ENCODE measurements at places on chromosomes 11 and 22.

DNA sequence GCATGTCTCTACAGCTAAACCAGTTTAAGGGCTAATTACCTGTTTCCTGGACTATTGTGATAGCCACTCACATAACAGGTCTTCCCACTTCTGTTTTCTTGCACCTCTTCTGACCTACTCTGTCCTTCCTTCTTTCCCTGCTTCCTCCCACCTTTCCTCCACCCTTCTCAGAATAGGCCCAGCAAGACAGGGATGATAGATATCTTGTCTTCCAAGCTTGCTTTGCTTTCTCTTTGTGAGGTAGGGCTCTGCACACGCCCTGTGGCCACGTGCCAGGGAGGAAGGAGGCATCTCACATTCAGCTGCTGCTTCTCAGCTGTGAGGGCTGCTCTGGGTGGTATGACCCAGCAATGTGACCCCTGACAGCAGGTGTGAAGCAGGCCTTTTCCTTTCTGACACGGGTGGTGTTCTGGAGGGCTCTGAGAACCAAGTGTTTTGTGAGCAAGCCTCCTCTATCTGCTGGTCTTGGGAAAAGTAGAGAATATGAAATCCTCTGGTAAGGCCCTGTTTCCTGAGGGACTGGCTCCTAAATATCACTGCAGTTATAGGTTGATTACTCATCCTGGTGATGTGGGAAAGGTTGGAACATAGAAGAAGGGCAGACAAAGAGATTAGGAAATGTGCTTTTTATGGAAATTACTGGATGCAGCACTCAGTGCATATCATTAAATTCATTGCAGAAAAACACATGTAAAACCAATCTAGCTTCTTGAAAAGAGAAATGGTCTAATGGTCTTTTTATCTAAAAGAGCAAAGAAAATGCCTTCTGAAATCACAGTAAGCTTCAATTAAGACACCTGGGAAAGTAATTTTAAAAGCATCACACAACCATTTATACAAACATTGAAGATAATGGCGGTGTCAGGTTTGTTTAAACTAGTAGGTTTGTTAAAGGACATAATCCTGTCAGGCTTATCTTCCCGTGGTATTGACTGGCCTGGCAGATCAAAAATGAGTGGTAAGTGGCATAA lies 8.5 kb downstream of the AMOTL1 start:
- no peak overlapping the region for H3K27ac ChIP-seq
- no peaks in the 10 kb centered on the region for H3K36me3 ChIP-seq
- H3K4me1 ChIP-seq: peaks cover 10% of the 10 kb centered on the region
- no peak for DNase-seq
- H3K27me3 ChIP-seq: peaks cover 34% of the 10 kb centered on the region

DNA sequence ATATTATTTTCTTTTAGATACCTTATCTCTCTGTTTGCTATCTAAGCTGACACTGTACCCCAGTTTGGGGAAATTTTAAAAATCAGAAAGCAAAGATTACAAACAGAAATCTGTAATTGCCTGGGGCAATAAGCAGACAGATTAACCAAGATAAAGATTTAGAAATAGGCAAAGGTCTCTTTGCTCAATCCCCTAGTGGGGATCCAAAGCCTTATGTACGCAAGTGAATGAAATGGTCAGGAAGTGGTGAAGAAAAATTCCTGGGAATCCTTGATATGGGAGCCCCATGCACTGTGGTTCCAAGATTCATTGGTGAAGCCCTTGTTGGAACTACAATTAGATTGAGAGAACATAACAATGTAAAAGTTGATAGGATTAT lies 139.5 kb upstream of the GUCY1A2 start:
- no peak overlapping the region for H3K4me3 ChIP-seq
- no peak overlapping the region for H3K27ac ChIP-seq
- DNase-seq: no peak
- H3K27me3 ChIP-seq: no peaks in the 10 kb centered on the region
- H3K36me3 ChIP-seq: no peaks in the 10 kb centered on the region

- no peak overlapping the region for H3K27ac ChIP-seq
- no peak overlapping the region for H3K4me3 ChIP-seq
- no peaks in the 10 kb centered on the region for H3K36me3 ChIP-seq
- peaks cover 9% of the 10 kb centered on the region for H3K27me3 ChIP-seq
Observed at GRCh38 chr11:133985981-133986944, 29.5 kb upstream of the IGSF9B start.

DNA sequence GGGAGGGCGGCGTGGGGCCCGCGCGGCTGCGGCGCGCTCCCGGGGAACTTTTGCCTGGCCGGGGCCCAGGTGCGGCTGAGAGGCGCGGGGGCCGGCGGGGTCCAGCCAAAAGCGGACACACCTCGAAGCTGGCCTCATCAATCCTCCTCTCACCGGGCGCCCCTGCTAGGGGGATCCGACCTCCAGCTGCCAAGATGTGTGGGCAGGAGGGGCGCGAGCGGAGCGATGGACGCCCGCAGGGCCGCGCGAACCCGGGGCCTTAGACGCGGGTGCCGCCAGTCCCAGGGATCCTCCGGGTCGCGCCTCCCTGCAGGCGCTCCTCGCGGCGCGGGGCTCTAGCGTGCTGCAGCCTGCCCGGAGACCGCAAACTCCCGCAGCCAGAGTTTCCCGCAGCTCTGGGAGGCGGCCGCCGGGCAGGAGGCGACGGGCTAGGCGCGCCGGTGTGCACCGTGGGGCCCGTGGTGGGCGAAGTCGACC lies 785 bp downstream of the IGSF9B start:
- no peak overlapping the region for H3K27ac ChIP-seq
- no peak for DNase-seq
- peak overlapping the region; percentile 73 for H3K4me3 ChIP-seq
- H3K27me3 ChIP-seq: peaks cover 38% of the 10 kb centered on the region

GRCh38 chr22:39522567-39523300 lies 2.4 kb downstream of the ATF4 start:
- H3K27ac ChIP-seq: peak overlapping the region; percentile 99
- DNase-seq: peak; percentile 38
- peak overlapping the region; percentile 90 for H3K4me3 ChIP-seq
- H3K27me3 ChIP-seq: no peaks in the 10 kb centered on the region
